ENCODE measurements at places on chromosomes 3 and 15.

DNA sequence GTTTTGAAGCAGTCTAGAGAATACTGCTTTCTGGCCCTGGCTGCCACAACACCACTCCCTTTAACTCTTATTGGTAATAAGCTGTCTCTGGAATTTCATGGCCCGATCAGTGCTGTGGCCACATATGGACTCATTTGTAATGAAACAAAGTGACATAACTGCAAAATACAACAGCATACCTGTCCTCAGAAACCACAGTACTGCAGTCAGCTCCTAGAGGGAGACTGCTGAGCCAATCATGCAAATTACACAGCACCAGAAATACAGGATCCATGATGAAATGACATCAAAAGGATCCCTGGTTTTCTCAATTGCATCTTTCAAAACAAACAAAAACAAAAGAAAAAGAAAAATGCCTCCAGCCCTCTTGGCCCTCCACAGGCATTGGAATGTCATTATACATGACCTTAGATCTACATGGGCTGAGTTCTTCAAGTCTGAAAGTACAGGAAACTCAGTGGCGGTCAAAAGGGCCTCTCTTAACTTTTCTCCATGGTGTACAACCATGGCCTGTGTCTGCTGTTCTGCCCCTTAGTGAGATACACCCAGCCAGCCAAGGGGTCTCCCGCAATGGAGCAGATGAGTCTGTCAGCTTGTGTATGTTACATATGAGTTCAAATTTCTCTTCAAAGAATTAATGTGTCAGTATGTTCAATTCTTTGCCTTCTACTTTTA, 24.9 kb upstream of the KBTBD12 start:
- no peak for DNase-seq

DNA sequence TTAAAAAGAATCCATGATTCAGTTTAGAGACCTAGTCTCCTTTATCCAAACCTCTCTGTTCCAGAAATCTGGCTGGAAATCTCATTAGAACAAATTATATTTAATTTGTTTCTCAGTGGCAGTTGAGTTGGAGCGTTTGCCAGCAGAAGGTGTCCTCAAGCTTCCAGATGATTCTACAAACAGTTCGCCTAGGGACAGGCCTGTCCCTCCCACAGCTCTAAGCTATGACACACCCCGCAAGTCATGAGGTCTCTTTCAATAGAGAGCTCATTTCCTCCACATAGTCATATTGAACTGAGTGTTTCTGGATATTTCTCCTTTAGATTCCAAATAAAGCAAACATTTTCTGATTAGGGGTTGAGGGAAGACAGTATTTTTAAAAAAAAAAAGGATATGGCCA, 230.3 kb downstream of the ATP8B4 start:
- no peak for DNase-seq

GRCh38 chr3:154378311-154378710, 51.7 kb downstream of the GPR149 start:
- no peak for DNase-seq

- DNase-seq = no peak
Measured at GRCh38 chr3:107824822-107825371, 265.9 kb downstream of the CD47 start.

DNA sequence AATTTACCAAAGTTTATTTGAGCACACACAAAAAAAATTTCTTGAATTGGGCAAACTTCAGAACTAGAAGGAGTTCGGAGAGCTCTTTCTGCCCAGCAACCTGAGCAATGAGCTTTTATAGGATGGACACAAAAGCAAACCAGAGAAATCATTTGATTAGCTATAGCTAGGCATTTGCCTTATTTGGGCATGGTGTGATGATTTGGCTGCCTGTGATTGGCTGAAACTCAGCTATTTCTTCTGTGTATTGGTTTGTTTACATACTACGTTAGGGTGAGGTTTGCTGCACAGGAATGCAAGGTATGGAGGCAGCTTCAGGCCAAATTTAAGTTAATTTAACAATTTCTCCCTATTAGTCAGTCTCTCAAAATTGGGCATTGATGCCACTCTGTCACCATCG, 65.1 kb downstream of the NEK11 start:
- no peak for DNase-seq

- no peak for DNase-seq
Measured at GRCh38 chr3:147458995-147459704, 50.0 kb downstream of the ZIC1 start.

DNA sequence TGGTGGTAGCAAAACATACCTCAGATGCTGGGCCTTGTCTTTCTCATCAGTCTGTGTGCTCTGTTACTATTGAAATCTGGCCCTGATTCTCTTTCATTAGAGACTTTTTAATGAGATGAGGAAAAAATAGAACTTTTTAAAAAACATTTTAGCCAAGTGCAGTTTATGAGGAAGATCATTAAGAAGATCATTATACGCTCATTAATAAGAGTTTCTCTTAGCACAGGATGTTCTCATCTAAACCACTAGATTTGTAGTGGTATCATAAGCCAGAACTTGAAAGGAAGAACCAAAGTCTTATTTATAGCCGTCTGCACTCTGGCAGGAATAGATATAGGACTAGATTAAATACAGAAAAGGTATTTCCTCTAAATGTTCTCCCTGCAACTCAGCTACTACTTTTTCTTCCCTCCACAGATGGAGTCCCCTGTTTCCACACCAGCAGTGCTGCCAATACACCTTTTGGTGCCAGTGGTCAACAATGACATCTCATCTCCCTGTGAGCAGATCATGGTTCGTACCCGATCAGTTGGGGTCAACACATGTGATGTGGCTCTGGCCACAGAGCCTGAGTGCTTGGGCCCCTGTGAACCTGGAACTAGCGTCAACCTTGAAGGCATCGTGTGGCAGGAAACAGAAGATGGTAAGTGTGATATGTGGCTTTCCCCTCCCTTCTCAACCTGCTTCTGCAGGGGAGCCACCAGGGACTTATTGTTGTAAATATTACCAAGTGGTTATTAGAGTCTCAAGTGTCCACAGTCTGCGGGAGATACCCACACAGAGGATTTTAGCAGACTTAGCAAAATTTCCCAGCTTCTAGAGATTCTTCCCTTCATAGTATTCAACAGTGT, 152.8 kb downstream of the RBPMS2 start:
- DNase-seq = no peak

GRCh38 chr3:150890831-150891230, 14.4 kb downstream of the MINDY4B start:
- no peak for DNase-seq

DNA sequence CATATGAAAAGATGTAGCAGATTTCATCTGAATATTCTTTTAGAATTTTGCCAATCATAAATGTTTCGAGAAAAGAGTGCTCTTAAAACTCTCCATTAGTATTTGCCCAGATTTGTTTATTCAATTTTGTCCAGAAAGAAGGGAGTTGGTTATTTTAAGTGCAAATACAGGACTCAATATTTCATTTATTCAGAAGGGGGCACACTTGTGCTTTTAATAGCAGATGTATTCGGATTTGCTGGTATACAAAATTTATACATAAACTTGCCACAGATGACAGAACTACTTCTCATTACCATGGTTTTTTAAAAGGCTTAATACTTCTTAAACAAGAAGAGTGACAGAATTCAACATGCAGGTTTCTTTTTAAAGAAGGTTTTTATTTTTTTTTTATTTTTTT, 69.8 kb upstream of the GRM7 start:
- DNase-seq = no peak

DNA sequence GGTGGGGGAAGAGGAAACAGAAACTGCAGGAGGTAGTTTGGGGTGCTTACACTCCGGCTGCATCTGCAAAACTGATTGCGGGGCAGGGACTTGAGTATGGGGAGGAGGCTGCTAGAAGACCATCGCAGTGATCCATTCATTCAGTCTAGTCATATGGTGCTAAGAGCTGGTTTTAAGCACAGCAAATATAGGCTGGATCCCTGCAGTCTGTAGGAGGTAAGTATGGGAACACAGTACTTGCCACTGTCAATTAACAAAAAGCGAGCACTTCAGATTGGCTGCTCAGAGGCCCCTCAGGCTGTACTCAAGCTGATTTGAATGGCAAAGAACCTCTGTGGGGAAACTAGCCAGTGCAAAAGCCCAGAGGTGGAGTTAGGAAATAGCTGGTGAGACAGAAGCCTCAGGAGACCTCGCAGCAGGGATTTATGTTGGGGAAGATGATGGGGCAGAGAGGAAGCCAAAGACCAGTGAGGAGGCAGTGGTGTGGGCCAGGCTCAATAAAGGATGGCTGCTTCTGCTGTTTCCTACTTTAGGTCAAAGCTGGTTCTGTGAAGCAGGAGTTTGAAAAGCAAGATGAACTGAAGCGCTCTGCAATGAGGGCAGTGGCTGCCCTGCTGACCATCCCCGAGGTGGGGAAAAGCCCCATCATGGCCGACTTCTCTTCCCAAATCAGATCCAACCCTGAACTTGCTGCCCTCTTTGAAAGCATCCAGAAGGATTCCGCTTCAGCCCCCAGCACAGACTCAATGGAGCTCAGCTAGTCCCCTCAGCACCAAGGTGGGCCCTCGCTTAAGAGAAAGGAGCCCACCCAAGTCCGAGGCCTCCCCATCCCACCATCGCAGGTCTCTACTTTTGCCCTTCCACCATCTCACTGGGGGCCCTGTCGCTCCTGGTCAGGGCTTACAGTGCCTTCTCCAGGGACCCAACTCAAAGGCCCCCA, 7.9 kb downstream of the RPL32 start:
- no peak for DNase-seq

DNA sequence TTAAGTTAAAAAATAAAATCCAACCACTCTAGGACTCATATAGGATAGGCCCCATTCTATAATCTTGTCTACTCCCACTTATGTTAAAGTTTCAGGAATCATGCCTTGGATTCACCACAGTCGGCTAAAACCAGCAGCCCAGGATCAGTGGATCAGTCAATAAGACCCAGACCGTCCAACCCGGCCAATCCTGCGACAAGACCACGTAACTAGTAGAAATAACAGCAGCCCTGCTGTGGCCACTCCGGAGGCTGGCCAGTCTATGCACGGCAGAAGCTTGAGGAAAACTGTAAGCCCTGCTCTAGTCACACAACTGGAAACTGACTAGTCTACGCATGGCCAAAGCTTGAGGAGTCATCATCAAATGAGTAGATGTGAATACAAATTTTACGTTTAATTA, 12.8 kb upstream of the SLC9C1 start:
- DNase-seq = no peak

DNA sequence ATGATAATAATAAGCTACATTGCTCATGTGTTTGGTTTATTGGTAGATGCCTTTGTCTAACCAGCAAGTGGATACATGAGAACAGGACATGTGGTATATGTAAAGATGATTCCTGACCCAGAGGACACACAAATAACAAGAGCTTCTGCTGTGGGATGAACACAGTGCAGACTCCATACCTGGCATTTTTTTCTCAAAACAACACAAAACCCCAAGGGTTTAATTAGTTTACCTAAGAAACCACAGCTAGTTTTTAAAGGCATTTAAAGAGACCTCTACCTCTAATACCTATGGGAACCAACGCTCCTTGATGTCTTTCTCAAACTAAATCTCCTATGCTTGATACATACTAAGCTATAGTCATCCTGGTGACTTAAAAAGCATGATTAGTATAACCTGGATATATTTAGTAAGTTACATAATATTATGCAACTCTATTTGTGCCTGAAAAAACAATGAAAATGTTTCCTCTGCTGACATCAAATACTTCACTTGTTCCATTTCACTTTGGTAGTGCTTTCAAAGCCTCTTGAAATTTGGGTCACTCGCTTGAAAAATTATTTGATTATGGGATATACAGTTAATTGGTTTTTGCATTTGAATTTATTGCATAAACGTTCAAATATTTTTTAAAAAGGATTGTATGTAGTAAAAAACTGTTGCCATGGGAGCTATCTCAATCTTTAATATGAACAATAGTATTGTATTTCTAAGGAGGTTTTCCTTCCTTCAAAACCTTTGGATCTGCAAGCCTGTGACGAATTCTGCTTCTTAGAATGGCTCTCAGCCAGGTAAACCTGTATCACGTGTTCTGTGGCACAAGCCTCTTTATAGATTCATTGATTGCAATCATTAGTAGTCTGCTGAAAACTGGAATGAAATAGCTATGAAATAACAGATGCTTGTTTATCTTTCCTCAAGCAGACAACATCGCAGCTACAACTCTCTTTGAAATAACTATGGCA, 233.0 kb upstream of the KCNMB2 start:
- no peak for DNase-seq

GRCh38 chr3:48934333-48934991, 15.8 kb downstream of the ARIH2 start:
- no peak for DNase-seq

GRCh38 chr3:81643721-81644120, 117.7 kb downstream of the GBE1 start:
- no peak for DNase-seq
